Small intestine (tissue), 16 donors: ENCODE measurements at places on chromosomes 11 and 22. TPM values are rescaled to one million over a fixed set of nuclear protein-coding genes. Genes with fewer than 3 reads are reported as not detected.
A peak's percentile ranks its signal among the peaks of the same experiment; 100 is the strongest.

The MMP7 gene
- polyA plus RNA-seq: not detected

The SCGB1D1 gene
- not detected for polyA plus RNA-seq

The TBX10 gene
- polyA plus RNA-seq: 14.4 TPM

The KCNA4 gene
- 0.01 TPM for polyA plus RNA-seq

The ARHGEF17 gene
- polyA plus RNA-seq: 11.6 TPM

The SEPTIN3 gene
- polyA plus RNA-seq: not detected

DNA sequence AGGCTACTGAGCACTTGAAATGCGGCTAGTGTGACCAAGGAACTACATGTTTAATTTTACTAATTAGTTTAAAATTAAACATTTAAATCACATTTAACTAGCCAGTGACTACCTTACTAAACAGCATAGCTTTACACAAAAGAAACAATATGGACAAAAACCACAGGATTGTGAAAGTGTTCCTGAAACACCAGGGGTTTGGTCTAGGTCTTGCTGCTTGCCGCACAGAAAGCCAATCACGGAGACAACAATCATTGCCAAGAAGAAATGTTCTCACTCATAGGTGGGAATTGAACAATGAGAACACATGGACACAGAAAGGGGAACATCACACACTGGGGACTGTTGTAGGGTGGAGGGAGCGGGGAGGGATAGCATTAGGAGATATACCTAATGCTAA is 309.5 kb downstream of the C11orf87 start:
- no peak for DNase-seq
- H3K4me1 ChIP-seq: no peaks in the 10 kb centered on the region
- H3K27me3 ChIP-seq: no peaks in the 10 kb centered on the region
- H3K36me3 ChIP-seq: no peaks in the 10 kb centered on the region

DNA sequence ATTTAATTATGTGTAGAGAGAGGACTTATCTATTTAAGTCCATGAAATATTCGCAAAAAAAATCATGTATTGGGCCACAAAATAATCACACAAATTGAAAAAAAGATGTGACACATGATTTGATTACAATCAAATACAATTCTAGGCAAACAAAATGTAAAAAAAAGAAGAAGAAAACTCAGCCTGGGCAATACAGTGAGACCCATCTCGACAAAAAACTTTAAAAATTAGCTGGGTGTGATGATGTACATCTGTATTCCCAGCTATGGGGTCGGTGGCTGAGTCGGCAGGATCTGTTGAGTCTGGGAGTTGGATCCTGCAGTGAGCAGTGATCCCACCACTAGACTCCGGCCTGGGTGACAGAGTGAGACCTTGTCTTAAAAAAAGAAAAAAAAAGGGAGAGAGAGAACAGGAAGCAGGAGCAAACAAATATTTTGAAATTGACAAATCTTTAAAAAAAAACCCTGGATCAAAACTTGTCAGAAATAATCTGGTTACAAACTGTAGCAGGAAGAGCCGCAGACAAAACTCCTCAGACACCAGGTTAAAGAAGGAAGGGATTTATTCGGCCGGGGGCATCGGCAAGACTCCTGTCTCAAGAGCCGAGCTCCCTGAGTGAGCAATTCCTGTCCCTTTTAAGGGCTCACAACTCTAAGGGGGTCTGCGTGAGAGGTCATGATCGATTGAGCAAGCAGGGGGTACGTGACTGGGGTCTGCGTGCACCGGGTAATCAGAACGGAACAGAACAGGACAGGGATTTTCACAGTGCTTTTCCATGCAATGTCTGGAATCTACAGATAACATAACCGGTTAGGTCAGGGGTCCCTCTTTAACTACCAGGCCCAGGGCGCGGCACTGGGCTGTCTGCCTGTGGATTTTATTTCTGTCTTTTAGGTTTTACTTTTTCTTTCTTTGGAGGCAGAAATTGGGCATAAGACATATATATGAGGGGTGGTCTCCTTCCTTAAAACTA is 3.3 kb upstream of the TYMP start:
- no peak overlapping the region for H3K27ac ChIP-seq
- H3K27me3 ChIP-seq: no peaks in the 10 kb centered on the region
- H3K4me1 ChIP-seq: peaks cover 4% of the 10 kb centered on the region
- H3K36me3 ChIP-seq: no peaks in the 10 kb centered on the region
- H3K4me3 ChIP-seq: no peak overlapping the region
- DNase-seq: no peak

- no peak for DNase-seq
- no peaks in the 10 kb centered on the region for H3K36me3 ChIP-seq
- no peaks in the 10 kb centered on the region for H3K4me1 ChIP-seq
These were observed 169.5 kb downstream of the EFCAB6 start for GRCh38 chr22:43642319-43643206.

GRCh38 chr22:34236527-34236926 is 316.3 kb upstream of the LARGE1 start:
- no peaks in the 10 kb centered on the region for H3K27me3 ChIP-seq
- DNase-seq: no peak
- no peak overlapping the region for H3K4me3 ChIP-seq
- no peaks in the 10 kb centered on the region for H3K36me3 ChIP-seq

- no peaks in the 10 kb centered on the region for H3K27me3 ChIP-seq
- peaks cover 20% of the 10 kb centered on the region for H3K36me3 ChIP-seq
- H3K27ac ChIP-seq: no peak overlapping the region
- H3K4me1 ChIP-seq: no peaks in the 10 kb centered on the region
- no peak overlapping the region for H3K4me3 ChIP-seq
These were observed 77.0 kb downstream of the C22orf31 start for GRCh38 chr22:28984482-28985158.

GRCh38 chr22:32684822-32685187 is 116.7 kb upstream of the TIMP3 start:
- H3K4me1 ChIP-seq: no peaks in the 10 kb centered on the region
- no peak overlapping the region for H3K4me3 ChIP-seq
- peaks cover 5% of the 10 kb centered on the region for H3K27me3 ChIP-seq
- H3K36me3 ChIP-seq: no peaks in the 10 kb centered on the region
- H3K27ac ChIP-seq: no peak overlapping the region

DNA sequence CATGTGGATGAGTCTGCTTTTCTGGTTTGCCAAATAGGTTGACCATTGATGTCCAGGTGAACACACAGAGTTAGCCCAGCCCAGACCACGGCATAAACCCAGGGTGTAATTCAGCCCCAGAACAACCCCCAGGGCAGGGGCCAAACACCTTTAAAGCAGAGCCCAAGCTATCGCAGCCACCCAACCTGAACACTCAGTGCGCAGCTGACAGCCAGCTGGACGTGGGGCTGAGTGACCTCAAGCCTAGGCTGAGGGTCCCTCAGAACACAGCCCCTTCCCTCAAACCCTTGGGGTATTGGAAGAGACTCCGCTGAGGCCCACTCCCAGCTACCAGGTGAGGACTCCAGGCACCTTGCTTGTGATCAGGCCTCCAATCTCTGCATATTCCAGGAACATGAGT is 161.5 kb upstream of the NECTIN1 start:
- no peaks in the 10 kb centered on the region for H3K27me3 ChIP-seq
- no peaks in the 10 kb centered on the region for H3K4me1 ChIP-seq
- no peak overlapping the region for H3K27ac ChIP-seq
- no peak for DNase-seq
- H3K36me3 ChIP-seq: no peaks in the 10 kb centered on the region
- no peak overlapping the region for H3K4me3 ChIP-seq

GRCh38 chr11:6565988-6566703 is 37.3 kb downstream of the RRP8 start:
- H3K36me3 ChIP-seq: no peaks in the 10 kb centered on the region
- no peak overlapping the region for H3K4me3 ChIP-seq
- no peak for DNase-seq

DNA sequence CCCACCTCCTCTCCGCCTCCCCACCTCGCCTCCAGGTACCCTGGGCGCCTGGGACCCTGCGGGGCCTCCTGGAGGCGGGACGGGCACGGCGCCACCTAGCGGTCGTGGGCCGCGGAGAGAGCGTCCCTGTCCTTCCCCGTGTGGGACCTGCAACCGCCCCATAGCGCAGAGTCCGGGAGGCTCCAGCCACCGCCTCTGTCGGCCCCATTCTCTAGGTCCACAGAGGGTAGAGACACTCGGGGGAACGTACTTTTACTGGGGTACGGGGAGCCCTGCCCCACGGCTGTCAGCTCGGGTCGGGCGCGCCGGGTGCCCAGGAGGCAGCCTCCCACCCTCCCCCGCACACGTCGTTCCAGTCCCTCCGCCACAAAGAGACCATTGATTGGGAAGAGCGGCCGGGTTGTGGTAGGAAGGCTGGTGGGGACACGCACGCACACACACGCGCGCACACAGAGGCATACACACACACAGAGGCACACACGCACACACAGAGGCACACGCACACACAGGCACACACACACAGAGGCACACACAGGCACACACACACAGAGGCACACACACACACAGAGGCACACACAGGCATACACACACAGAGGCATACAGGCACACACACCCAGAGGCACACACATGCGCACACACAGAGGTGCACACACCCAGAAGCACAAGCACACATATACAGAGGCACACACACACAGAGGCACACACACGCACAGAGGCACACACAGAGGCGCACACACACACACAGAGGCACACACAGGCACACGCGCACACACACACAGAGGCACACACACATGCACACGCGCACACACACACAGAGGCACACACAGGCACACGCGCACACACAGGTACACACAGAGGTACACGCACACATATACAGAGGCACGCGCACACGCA is 12.6 kb upstream of the NECTIN1 start:
- no peaks in the 10 kb centered on the region for H3K36me3 ChIP-seq
- no peak overlapping the region for H3K4me3 ChIP-seq
- DNase-seq: peak; percentile 53

- no peak overlapping the region for H3K4me3 ChIP-seq
- no peaks in the 10 kb centered on the region for H3K36me3 ChIP-seq
- no peaks in the 10 kb centered on the region for H3K4me1 ChIP-seq
- no peaks in the 10 kb centered on the region for H3K27me3 ChIP-seq
- no peak for DNase-seq
These were observed 532.2 kb upstream of the CCDC90B start for GRCh38 chr11:83818349-83818748.

DNA sequence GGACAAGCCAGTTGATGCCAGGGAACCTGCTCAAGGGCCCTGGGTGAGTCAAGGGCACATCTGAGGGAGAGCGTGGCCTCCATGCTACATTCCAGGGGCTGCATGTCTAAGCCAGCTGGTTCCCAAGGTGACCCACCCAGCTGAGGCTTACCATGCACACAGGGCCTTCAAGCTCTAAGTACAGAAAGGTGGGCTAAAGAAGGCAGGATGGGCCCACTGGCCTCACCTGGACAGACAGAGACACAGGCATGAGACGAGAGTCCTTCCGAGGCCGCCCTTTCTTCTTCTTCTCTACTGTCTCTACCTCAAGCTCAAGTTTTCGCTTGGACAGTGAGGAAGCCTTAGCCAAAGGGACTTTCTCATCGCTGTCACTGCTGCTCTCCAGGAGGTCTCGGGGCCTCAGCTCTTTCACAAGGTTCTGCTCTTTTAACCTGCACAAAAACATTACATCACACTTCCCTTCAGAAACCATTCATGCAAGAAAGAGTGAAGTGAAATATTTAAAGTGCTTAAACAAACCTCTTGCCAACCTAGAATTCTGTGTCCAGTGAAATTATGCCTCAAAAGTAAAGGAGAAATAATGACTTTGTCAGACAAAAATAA is 69.9 kb downstream of the HIRA start:
- no peaks in the 10 kb centered on the region for H3K27me3 ChIP-seq
- no peaks in the 10 kb centered on the region for H3K4me1 ChIP-seq
- no peak overlapping the region for H3K4me3 ChIP-seq
- DNase-seq: no peak

- no peak for DNase-seq
- no peaks in the 10 kb centered on the region for H3K36me3 ChIP-seq
- H3K27me3 ChIP-seq: no peaks in the 10 kb centered on the region
- H3K27ac ChIP-seq: no peak overlapping the region
- no peaks in the 10 kb centered on the region for H3K4me1 ChIP-seq
These were observed 227.6 kb upstream of the PITPNB start for GRCh38 chr22:28146401-28147314.

GRCh38 chr22:46833228-46833627 is 70.8 kb downstream of the TBC1D22A start:
- no peak overlapping the region for H3K27ac ChIP-seq
- no peak for DNase-seq
- no peaks in the 10 kb centered on the region for H3K4me1 ChIP-seq
- no peaks in the 10 kb centered on the region for H3K27me3 ChIP-seq

DNA sequence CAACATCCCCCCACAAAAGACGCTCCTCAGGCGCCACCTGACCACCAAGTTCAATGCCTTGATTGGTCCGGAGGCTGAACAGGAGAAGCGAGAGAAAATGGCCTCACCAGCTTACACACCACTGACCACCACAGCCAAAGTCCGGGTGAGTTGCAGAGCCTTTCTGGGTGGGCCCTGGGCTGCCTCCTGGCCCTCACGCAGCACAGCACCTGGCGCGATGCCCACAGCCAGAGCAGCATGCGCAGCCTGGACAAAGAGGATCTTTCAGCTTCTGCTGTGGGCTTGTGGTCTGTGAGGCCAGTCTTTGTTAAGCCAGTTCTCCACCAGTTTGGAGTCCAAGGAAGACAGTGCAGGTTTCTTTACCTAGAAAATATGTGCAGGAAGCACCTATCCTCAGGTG is 21.6 kb downstream of the CYB5R2 start:
- no peaks in the 10 kb centered on the region for H3K4me1 ChIP-seq
- no peak overlapping the region for H3K27ac ChIP-seq
- H3K36me3 ChIP-seq: peaks cover 72% of the 10 kb centered on the region
- DNase-seq: no peak
- H3K4me3 ChIP-seq: no peak overlapping the region

DNA sequence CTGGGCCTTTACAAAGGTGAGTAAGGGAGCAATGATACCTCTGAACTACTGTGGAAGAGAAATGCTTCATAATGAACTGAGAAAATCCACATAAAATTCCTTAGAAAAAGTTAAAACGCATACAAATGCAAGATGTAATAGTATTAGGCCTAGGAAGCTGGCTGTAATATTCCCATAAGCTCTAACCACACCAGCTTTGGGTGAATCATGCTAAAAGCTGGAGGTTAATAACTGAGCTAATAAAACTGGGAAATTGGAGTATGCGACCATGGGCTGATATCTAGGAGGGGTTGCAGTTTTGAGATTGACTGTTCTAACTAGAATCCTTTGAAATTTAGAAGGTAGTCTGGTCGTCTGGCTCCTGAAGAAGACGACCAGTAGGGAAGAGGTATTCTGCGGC is 28.6 kb upstream of the RCE1 start:
- no peak overlapping the region for H3K4me3 ChIP-seq
- no peaks in the 10 kb centered on the region for H3K4me1 ChIP-seq
- no peaks in the 10 kb centered on the region for H3K27me3 ChIP-seq
- DNase-seq: no peak
- H3K27ac ChIP-seq: no peak overlapping the region

- H3K36me3 ChIP-seq: no peaks in the 10 kb centered on the region
- DNase-seq: no peak
- no peak overlapping the region for H3K27ac ChIP-seq
- H3K4me1 ChIP-seq: peaks cover 13% of the 10 kb centered on the region
- H3K4me3 ChIP-seq: no peak overlapping the region
These were observed 77.2 kb downstream of the MYEOV start for GRCh38 chr11:69370984-69371709.

GRCh38 chr11:85301895-85302678 is 325.1 kb downstream of the DLG2 start:
- no peak overlapping the region for H3K27ac ChIP-seq
- no peaks in the 10 kb centered on the region for H3K36me3 ChIP-seq
- no peak for DNase-seq

GRCh38 chr11:19715373-19715772 is 2.7 kb downstream of the NAV2 start:
- H3K36me3 ChIP-seq: no peaks in the 10 kb centered on the region
- peak; percentile 30 for DNase-seq
- peak overlapping the region; percentile 35 for H3K4me3 ChIP-seq
- H3K27me3 ChIP-seq: peaks cover 41% of the 10 kb centered on the region
